ENCODE measurements at places on chromosomes 5 and 9. TPM values are rescaled to one million over a fixed set of nuclear protein-coding genes. Genes with fewer than 3 reads are reported as not detected.

Gene DBH
- not detected for total RNA-seq

Gene CNTNAP3
- total RNA-seq: 11.2 TPM

Gene SHROOM1
- total RNA-seq: 22.7 TPM

Gene BTNL3
- not detected for total RNA-seq

Gene NRARP
- 2.2 TPM for total RNA-seq

Gene IL3
- not detected for total RNA-seq

Gene MLANA
- not detected for total RNA-seq

Gene SLC23A1
- not detected for total RNA-seq

Gene DOCK8
- 5.7 TPM for total RNA-seq

Gene SPATA9
- total RNA-seq: not detected

Gene CYLC2
- not detected for total RNA-seq

Gene ORM2
- not detected for total RNA-seq

Gene PGM5
- not detected for total RNA-seq

Gene ANKH
- total RNA-seq: 65.7 TPM

Gene MAMDC2
- total RNA-seq: not detected

Gene SLC28A3
- 0.77 TPM for total RNA-seq

Gene ALDH7A1
- total RNA-seq: 46.8 TPM

Gene CORO2A
- 3.4 TPM for total RNA-seq

Gene C5orf52
- total RNA-seq: not detected

Gene MCIDAS
- 1.8 TPM for total RNA-seq

Gene ABLIM3
- 206 TPM for total RNA-seq

Gene PKD2L2
- total RNA-seq: not detected

Gene LIFR
- total RNA-seq: 3.7 TPM

Gene C9orf153
- total RNA-seq: not detected

Gene CDH9
- total RNA-seq: not detected

Gene SNCAIP
- 0.12 TPM for total RNA-seq

Gene HCN1
- not detected for total RNA-seq

Gene GPR150
- total RNA-seq: not detected

Gene GMCL2
- total RNA-seq: not detected

Gene PCDHB16
- total RNA-seq: 1.8 TPM

Gene OBP2B
- not detected for total RNA-seq

Gene TAF11L10
- not detected for total RNA-seq

Gene EIF4E1B
- not detected for total RNA-seq

Gene ZMAT2
- total RNA-seq: 70.4 TPM

Gene PCDHGB5
- 5.6 TPM for total RNA-seq

Gene MEF2C
- 0.05 TPM for total RNA-seq

Gene SKIC3
- total RNA-seq: 105 TPM

Gene TAF11L7
- not detected for total RNA-seq

Gene PCDHGA1
- 0.35 TPM for total RNA-seq

Gene PRDM9
- not detected for total RNA-seq

Gene TRIM7
- 26.3 TPM for total RNA-seq

Gene PLGRKT
- 21.6 TPM for total RNA-seq

Gene NUTM2G
- not detected for total RNA-seq

Gene OTULINL
- total RNA-seq: not detected

Gene MRPL50
- total RNA-seq: 15.4 TPM

Gene ADRB2
- total RNA-seq: 6.9 TPM

Gene TRAF1
- total RNA-seq: 0.84 TPM

All from MCF 10A (cell line).